ENCODE measurements at places on chromosomes 3 and 15. TPM values are rescaled to one million over a fixed set of nuclear protein-coding genes. Genes with fewer than 3 reads are reported as not detected.

The RGMA gene
- total RNA-seq = not detected

The DUOXA2 gene
- total RNA-seq = not detected

The SMCO1 gene
- total RNA-seq = not detected

The GUCA1C gene
- not detected for total RNA-seq

The LPP gene
- 22.7 TPM for total RNA-seq

DNA sequence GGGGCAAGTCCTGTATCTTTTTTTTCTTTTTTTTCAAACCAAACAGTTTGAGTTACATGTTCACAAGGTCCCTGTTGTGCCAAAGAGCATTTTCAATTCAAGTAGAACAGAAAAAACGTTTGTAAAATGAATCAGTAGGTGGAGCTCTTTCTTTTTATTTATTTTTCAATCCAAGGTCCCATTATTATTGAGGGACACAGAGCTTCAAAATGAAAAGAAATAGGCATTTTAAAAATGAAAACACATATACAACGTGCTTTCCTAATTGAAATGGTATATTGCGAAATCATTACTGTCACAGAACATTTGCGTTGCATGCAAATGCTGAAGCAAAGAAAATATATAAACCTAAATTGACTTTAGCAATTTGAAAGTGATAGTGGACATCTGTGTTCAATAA, 711.0 kb downstream of the MECOM start:
- no peaks in the 10 kb centered on the region for H3K36me3 ChIP-seq
- no peak overlapping the region for H3K27ac ChIP-seq
- no peak overlapping the region for H3K4me3 ChIP-seq
- H3K27me3 ChIP-seq = no peaks in the 10 kb centered on the region

GRCh38 chr15:39145854-39146625, 434.8 kb upstream of the THBS1 start:
- no peak overlapping the region for H3K27ac ChIP-seq
- H3K4me3 ChIP-seq = no peak overlapping the region
- no peak for DNase-seq
- H3K4me1 ChIP-seq = no peaks in the 10 kb centered on the region
- no peaks in the 10 kb centered on the region for H3K27me3 ChIP-seq
- H3K36me3 ChIP-seq = no peaks in the 10 kb centered on the region

DNA sequence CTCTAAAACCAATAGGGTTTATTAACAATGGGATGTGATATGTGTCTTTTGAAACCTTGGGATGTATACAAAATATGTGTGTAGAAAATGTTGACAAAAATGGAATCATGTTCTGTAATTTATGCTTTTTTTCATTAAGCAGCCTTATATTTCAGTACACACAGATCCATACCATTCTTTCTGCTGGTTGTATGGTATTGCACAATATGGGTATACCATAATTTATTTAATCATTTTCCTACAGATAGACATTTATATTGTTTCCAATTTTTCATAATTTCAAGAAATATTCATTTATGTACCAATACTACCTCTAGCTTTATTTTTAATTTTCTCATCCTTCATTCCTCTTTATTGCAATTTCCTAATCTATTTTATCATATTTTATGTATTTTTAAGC, 83.5 kb downstream of the NEK10 start:
- H3K4me3 ChIP-seq = no peak overlapping the region
- H3K27ac ChIP-seq = no peak overlapping the region
- H3K36me3 ChIP-seq = no peaks in the 10 kb centered on the region
- no peak for DNase-seq

- no peak overlapping the region for H3K27ac ChIP-seq
- H3K4me3 ChIP-seq = no peak overlapping the region
- no peaks in the 10 kb centered on the region for H3K4me1 ChIP-seq
- no peak for DNase-seq
- H3K36me3 ChIP-seq = no peaks in the 10 kb centered on the region
These were observed 237.5 kb downstream of the P3H2 start for GRCh38 chr3:189883113-189883753.

- no peaks in the 10 kb centered on the region for H3K36me3 ChIP-seq
- no peak overlapping the region for H3K4me3 ChIP-seq
- no peaks in the 10 kb centered on the region for H3K27me3 ChIP-seq
- no peak overlapping the region for H3K27ac ChIP-seq
These were observed 28.1 kb downstream of the ZNF589 start for GRCh38 chr3:48268936-48269561.

DNA sequence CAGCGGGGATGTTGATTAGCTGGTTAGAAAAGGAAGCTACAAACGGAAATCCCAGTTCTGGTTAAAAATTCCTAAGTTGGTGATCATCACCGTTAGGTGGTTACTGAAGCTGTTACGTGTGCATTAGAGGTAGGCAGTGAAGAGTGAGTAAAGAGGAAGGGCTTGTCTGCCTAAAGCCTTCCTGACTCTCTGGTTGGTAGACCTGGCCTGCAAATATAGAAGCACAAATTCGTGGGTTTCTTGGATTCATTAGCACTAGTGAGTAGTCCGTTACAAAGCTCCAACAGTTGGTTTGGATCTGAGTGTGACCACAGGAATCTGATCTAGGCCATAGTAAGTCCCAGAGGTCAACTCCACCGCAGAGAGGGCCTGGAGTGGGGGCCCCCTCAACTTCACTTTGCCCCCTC, 174.0 kb upstream of the TP63 start:
- no peak overlapping the region for H3K27ac ChIP-seq
- H3K4me3 ChIP-seq = no peak overlapping the region
- no peaks in the 10 kb centered on the region for H3K27me3 ChIP-seq
- no peak for DNase-seq
- H3K36me3 ChIP-seq = no peaks in the 10 kb centered on the region

- H3K27ac ChIP-seq = no peak overlapping the region
- H3K36me3 ChIP-seq = no peaks in the 10 kb centered on the region
- H3K27me3 ChIP-seq = no peaks in the 10 kb centered on the region
These were observed 116.3 kb downstream of the AKAP13 start for GRCh38 chr15:85496551-85497171.

DNA sequence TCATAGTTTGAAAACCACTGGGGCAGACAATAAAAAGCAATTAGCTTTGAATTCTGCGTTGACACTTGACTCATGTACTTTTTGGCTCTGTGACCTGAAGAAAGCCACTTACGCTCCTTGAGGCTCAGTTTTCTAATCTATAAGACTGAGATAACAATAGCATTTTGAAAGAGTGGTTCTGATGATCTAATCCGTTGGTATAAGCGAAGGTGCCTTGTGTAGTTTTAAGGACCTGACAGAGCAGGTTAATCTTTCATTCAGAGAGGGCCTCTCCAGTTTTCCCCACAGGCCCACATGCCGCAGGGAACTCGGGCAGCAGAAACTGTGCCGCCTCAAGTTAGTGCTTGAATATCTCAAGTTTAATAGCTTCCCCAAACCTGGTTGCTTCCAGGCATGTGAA, 306.0 kb upstream of the GBE1 start:
- no peaks in the 10 kb centered on the region for H3K4me1 ChIP-seq
- H3K4me3 ChIP-seq = no peak overlapping the region
- DNase-seq = no peak
- peaks cover 6% of the 10 kb centered on the region for H3K27me3 ChIP-seq

DNA sequence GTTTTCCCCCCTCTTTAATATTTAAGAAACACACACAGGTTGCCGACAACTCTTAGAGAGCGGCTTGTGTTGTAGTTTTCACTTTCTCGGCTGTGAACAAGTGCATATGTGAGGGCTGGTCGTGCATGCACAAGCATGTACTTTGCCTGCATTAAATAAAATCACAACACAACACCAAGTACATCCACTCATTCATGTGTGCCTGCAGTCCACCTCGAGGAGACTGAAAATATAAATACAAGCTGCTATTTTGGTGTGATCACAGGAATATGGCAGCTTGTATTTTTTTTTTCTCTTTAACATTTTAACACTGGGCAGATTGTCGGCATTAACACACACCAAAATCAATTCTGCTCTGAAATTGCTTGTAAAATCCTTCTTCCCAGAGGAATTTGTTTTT, 346.4 kb downstream of the TBC1D5 start:
- H3K4me1 ChIP-seq = no peaks in the 10 kb centered on the region
- no peak overlapping the region for H3K27ac ChIP-seq
- H3K4me3 ChIP-seq = no peak overlapping the region
- H3K36me3 ChIP-seq = no peaks in the 10 kb centered on the region

GRCh38 chr15:63870487-63871209, 36.9 kb upstream of the HERC1 start:
- DNase-seq = no peak
- no peak overlapping the region for H3K4me3 ChIP-seq
- H3K4me1 ChIP-seq = no peaks in the 10 kb centered on the region
- H3K27me3 ChIP-seq = no peaks in the 10 kb centered on the region
- H3K36me3 ChIP-seq = no peaks in the 10 kb centered on the region

- H3K4me1 ChIP-seq = peaks cover 5% of the 10 kb centered on the region
- H3K36me3 ChIP-seq = no peaks in the 10 kb centered on the region
- DNase-seq = no peak
- H3K4me3 ChIP-seq = peak overlapping the region; percentile 11
- H3K27me3 ChIP-seq = no peaks in the 10 kb centered on the region
- no peak overlapping the region for H3K27ac ChIP-seq
These were observed 217.7 kb downstream of the MEIS2 start for GRCh38 chr15:36882487-36883131.

- H3K36me3 ChIP-seq = no peaks in the 10 kb centered on the region
- H3K4me3 ChIP-seq = no peak overlapping the region
- DNase-seq = no peak
- H3K4me1 ChIP-seq = peaks cover 18% of the 10 kb centered on the region
- H3K27ac ChIP-seq = no peak overlapping the region
- H3K27me3 ChIP-seq = no peaks in the 10 kb centered on the region
These were observed 55.7 kb downstream of the PTPRG start for GRCh38 chr3:61617041-61617440.

GRCh38 chr3:122961146-122961545, 66.4 kb downstream of the SEMA5B start:
- H3K4me3 ChIP-seq = no peak overlapping the region
- no peak for DNase-seq
- no peaks in the 10 kb centered on the region for H3K36me3 ChIP-seq
- H3K27me3 ChIP-seq = no peaks in the 10 kb centered on the region
- peaks cover 2% of the 10 kb centered on the region for H3K4me1 ChIP-seq
- no peak overlapping the region for H3K27ac ChIP-seq

DNA sequence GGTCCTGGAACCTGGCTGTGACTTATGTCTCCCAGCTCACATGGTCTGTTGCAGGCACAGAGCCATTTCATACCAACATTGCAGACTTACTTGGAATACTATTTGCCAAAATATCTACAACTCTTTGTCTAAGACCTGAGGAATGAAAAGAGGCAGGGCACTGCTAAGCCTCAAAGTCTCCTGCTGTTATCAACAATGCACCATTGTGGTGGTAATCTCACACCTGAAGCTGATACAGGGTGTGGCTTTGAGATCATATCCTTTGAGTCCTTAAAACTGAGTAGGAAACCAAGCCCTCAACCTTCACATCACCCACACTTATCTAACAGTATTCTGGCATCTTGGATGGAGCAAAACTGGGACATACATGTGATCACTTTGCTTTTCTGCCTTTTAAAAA, 782.0 kb downstream of the EPHA3 start:
- H3K4me3 ChIP-seq = no peak overlapping the region
- H3K27me3 ChIP-seq = no peaks in the 10 kb centered on the region
- H3K27ac ChIP-seq = no peak overlapping the region
- DNase-seq = no peak
- H3K4me1 ChIP-seq = no peaks in the 10 kb centered on the region

DNA sequence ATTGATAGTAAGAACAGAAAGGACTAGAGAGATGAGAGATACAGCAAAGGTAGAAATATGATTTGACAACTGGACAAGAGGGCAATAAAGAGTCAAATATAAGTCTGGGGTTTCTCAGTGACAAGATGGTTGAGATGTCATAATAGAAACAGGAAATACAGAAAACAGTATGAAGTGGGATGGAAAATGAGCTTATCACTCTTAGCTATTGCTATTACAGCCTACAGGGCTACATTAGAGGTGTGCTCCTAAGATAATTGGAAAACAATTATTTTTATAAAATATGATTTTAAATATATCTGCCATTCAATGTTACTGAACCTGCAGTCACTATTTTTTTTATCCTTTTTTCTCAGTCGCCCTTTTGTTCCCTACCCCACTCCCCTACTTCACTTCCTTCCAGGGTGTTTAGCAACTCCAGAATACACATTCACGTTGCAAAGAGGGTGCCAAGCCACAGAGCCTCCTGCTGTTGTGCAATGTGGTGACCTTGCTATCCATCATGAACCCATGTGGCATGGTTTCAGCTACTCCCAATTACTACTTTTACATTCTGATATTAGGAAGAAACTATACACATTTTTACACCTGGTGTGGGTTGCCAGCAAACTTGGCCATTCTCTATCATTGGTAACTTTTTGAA, 6.0 kb downstream of the NRG4 start:
- no peaks in the 10 kb centered on the region for H3K27me3 ChIP-seq

GRCh38 chr3:40969341-40969740, 230.0 kb upstream of the CTNNB1 start:
- DNase-seq = no peak
- no peak overlapping the region for H3K27ac ChIP-seq
- H3K27me3 ChIP-seq = no peaks in the 10 kb centered on the region
- no peaks in the 10 kb centered on the region for H3K4me1 ChIP-seq
- H3K36me3 ChIP-seq = no peaks in the 10 kb centered on the region

DNA sequence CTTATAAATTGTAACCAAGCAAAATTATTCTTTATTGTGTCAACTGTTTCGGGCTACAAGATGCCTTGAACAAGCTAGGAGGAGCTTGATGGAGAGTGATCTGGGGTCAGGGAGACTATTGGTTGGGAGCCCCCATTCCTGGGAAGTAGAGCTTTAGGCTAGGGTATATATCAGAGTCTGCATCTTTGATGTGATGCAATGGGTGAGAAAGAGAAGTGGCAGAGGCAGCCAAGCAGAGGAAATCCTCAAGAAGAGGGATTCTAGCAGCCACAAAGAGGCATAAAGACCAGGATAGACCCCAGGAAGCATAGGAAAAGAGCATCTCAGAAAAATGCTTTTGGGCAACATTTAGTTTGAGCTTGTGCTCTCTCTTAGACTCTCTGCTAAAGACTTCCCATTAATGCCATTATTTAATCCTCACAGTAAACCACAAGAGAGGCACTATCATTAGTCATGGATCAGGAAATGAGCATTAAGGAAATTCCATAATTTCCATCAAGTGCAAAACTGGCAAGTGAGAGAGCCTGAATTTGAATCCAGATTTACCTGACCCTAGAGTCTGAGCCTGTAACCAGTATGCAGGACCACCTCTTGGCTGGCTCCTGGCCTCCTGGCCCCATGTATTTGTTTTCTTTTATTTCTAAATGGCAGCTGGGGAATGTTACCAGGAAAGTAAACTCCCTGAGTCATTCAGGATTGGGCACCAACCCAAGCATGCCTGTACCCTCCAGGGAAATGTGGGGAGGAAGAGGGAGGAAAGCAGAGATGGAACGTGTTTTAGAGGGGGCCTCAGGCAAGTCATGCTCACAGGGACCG, 118.7 kb downstream of the RPL22L1 start:
- H3K27ac ChIP-seq = no peak overlapping the region
- no peaks in the 10 kb centered on the region for H3K4me1 ChIP-seq
- no peaks in the 10 kb centered on the region for H3K27me3 ChIP-seq
- no peak overlapping the region for H3K4me3 ChIP-seq
- DNase-seq = no peak
- H3K36me3 ChIP-seq = no peaks in the 10 kb centered on the region

DNA sequence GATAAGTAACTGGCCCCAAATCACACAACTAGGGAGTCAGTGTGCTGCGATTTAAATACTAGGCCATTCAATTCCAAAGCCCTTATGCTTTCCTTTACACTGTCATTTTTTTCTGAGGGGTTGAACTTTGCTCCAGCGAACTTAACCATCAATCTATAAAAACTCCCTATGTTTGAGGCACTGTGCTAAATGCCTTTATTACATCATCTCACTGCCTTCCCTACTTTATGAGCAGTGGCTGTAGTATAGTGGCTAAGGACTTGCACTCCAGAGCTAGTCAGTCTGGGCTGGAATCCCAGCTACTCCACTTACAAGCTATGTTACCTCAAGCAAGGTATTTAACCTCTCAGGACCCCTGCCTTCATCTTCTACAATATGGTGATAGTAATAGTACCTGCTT, 26.9 kb upstream of the WDR72 start:
- H3K36me3 ChIP-seq = no peaks in the 10 kb centered on the region
- H3K27ac ChIP-seq = no peak overlapping the region
- H3K27me3 ChIP-seq = no peaks in the 10 kb centered on the region
- no peak for DNase-seq
